ENCODE measurements at places on chromosomes 7 and 10.
A peak's percentile ranks its signal among the peaks of the same experiment; 100 is the strongest.

DNA sequence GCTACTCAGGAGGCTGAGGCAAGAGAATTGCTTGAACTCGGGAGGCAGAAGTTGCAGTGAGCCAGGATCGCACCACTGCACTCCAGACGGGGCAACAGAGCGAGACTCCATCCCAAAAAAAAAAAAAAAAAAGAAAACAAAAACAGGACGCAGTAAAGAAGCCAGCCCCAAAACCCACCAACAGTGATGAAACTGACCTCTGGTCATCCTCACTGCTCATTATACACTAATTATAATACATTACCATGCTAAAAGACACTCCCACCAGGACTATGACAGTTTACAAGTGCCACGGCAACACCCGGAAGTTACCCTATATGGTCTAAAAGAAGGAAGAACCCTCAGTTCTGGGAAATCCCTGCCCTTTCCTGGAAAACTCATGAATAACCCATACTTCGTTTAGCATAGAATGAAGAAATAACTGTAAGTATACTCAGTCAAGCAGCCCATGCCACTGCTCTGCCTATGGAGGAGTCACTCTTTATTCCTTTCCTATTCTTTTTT, 40.0 kb upstream of the EIF4H start:
- no peak for DNase-seq

DNA sequence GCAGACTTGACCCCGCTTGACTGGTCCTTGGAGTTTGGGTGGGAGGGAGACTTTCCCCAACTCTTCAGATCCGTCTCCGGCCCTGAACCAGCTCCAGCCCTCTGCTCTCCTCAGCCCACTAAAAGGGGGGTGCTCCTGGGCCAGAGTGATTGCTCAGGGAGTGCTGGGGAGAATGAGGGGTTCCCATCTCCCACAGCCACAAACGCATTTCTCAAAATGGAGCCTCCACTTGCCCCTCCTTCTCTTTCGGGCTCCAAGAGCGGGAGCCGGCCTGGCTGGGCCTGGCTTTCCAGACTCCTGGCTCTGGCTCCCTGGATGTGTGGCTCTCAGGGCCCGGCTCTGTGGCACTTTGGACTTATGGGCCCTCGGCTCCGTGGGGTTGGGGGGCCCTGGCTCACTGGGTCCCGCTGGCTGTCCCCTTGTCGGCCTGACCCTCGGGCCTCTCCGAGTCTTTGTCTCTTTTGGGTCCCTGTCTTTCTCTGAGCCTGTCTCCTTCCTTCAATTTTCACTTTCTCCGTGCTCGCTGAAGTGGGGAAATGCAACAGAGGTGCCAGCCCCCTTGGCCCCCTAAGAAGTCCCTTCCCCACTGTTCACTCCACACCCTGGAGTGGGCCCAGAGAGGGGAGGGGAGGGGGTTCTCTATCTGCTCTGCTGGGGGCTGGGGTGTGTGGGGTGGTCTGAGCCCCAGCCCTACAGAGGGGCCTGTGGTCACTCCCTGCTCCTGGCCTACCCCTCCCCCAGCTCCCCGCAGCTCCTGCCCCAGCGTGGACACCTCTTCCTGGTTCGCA, 713 bp downstream of the LZTS2 start:
- peak; percentile 59 for DNase-seq

DNA sequence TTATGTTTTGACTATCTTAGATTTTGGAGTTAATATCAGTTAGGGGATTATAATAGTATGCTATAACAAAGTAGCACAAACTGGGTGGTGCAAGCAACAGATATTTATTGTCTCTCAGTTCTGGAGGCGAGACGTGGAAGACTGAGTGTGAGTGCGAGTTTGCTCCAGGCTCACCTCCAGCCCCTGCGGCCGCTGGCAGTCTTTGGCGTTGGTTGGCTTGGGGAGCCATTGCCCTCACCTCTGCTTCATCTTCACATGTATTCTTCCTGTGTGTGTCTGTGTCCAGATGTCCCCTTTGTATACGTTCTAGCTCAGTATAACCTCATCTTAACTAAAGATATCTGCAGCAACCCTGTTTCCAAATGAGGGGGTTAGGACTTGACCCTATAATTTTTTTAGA, 343.9 kb upstream of the COBL start:
- no peak for DNase-seq

DNA sequence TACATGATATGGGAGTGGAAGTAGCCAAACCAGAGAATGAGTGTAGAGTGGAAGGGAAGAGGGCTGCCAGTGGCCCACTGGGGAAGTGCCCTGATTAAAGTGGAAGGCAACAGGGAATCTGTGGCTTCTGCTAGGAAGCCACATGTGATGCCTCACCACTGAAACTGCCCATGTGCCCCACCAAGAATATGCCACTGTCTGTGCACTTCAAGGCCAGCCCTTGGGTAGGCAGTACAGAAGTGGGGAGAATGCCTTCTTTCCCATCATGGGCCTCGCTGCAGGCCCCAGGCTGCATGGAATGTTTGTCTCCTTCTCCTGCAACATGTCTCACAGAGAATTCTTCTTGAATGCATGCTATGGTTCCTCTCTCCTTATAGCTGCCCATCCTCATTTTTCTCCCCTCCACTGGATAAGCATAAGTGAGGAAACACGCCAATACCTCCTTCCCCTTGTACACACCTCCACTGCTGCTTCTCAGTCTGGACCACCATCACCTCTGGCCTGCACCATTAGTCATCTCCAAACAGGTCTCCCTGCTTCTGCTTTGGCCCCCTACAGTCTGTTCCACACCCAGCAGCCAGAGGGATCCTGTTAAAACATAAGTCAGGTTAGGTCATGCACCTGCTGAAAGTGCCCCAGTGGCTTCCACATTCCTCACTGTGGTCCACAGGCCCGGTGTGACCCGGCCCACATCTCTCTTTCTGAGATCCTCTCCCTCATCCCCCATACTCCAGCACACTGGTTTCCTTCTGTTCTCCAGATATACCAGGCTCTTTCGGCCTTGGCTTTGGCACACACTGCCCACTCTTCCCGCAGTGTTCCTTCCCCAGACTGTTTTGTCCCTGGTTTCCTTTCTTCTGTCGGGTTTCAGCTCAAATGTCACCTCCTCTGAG, 37.1 kb downstream of the SNX10 start:
- no peak for DNase-seq

GRCh38 chr7:99504281-99504602, 220 bp upstream of the ZKSCAN5 start:
- DNase-seq = no peak

- DNase-seq = no peak
These were observed 25.7 kb downstream of the SNX8 start for GRCh38 chr7:2288503-2288902.

- DNase-seq = no peak
These were observed 15.4 kb upstream of the PRKCQ start for GRCh38 chr10:6595499-6595898.

DNA sequence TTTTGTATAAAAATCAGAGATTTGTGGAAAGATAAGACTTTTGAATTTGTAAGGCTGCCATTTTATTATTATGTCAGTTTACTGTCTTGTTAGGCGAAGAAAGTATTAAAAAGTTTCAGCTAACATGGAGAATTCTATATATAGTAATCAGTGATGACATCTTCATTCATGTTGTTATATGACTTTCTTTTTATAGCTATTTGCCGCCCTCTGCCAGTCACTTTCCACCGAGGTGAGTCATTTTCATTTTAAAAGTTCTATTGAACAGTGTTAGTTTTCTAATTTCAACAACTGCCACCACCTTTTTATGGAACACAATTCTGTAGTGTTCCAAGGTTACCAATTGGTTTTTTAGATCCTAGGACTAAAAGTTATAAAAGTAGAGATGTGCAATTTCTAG, 11.8 kb downstream of the CUTC start:
- no peak for DNase-seq

DNA sequence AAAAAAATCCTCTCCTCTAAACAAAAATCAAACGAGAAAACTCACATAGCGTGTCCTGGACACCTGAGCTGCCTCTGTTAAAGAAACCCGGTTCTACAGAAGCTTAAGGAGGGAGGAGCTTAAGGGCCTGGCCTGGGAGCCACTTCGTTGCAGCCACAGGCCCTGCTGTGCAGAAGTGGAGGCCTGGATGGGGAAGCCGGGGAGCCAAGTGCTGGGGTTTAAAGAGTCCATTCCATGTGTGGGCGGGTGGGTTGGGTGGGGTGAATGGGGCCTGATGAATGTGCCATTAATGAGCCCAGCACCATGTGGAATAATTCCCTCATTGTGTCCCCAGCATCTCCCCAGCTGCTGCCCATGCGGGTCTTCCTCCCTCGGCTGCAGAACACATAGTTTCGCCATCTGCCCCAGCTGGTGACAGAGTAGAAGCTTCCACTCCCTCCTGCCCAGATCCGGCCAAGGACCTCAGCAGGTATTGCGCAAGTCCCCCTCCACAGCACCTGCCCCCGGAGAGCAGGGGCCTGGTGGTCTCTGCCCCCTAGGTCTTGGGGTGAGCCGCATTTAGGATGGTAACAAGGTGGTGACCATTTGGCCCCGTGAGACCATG, 127.8 kb upstream of the BTBD16 start:
- no peak for DNase-seq

DNA sequence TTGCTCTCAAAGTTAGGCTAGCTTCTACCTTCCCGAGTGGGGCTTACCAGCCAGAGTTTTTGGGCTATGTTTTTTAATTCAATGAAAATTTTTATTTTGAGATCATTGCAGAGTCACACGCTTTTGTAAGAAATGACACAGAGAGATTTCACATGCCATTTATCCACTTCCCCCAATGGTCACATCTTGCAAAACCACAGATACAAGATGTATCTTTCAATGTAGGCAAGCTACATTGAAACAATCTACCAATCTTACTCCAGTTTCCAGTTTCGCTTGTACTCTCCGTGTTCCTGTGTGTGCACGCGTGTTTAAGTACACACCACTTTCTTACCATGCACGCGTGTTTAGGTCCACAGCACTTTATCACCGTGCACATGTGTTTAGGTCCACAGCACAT, 89.4 kb upstream of the LEP start:
- no peak for DNase-seq

- DNase-seq = no peak
These were observed 14.5 kb downstream of the SRGN start for GRCh38 chr10:69102440-69102839.

DNA sequence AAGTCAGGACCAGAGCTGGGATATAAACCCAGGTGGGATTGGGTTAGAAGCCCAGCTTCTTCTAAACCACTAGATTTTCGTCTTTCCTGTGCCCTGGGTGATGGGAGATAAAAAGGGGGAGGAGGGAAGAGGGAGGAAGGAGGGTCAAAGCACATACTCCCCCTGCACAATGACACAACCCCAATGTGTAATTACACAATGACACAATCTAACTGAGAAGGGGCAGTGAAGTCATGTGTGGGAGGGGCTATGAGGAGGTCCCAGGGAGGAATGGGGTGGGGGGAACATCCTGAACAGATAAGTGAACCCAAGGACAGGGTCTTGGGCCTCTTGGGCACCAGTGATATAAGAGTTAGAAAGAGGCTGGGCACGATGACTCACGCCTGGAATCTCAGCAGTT, 44.5 kb downstream of the TECTB start:
- no peak for DNase-seq

- DNase-seq = no peak
These were observed 36.5 kb downstream of the COBL start for GRCh38 chr7:51280156-51280555.

DNA sequence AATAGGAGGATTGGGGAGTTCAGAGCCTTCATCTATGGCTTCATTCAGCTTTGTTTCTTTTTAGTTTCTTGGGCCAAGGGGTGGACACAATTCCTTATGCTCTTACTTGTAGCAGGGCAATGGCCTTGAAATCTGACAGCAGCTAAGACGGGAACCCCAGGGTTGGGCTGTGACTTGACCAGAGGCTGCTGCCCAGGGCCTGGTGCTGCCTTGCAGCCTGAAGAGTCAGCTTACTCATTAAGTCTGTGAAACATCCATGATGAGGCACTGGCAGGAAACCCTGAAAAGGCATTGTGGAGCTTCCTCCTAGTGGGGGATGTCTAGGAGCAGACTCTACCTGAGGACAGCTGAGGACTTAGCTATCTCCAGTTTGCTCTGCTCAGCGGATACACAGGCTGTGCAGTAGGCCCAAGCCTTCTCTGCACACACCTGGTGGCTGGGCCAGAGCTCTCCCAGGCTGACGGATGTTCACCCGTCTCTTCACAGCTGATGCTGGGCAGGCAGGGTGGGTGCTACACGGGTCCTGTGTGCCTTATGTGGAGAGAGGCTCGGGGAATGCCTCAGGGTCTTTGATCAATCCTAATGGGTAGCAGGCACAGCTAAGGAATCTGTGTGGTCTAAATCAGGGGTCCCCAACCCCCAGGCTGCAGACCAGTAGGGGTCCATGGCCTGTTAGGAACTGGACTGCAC, 17.8 kb downstream of the CXCL12 start:
- no peak for DNase-seq

DNA sequence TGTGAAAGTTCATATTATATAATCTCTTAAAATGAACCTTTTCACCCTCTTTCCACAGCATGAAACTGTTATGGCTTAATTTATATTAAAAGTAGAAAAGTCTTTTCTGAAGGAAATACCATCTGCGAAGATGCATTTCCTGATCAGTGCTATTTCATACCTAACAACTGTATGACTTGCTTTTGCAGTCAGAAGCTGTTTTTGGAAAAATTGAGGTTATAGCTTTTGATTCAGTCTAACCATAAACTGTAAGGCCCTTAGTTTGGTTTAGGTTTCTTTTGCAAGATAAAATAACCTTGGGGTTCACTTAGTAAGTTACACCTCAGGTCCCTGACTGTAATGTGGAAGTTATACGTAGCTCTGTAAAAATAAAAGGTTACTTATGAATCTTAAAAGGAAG, 22.7 kb upstream of the PARP12 start:
- DNase-seq = no peak

DNA sequence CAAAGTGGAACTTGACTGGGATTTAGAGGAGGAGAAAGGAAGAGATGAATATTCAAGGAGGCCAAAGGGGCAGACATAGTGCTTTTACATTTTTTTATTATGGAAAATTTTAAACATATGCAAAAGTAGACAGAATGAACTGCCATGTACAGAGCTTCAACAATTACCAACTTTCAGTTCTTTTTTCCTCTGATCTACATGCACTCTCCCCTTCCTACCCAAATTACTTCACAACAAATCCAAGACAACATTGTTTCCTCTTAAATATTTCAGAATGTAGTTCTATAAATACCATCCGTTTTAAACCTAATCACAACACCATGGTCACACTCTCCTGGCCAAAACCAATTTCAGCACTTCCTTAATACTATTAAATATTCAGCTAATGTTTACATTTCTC, 83.5 kb upstream of the FZD1 start:
- no peak for DNase-seq

DNA sequence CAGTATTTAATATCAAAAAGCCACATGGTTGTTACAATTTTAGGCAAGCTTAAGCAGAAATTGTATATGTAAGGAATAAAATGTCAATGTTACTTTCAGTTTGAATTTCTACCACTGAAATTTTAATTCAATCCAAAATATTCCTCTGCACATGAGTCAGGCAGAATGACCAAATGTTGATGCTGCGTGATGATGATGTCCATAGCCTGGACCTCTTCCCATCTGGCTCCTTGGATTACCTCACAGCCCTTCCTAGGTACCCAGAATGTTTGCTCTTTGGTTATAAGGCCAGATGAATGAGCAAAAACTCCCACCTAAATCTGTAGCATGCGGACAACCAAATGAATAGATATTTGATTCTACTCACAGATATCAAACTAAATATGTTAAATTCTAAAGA, 258.3 kb upstream of the IMMP2L start:
- no peak for DNase-seq

GRCh38 chr10:60350400-60350799, 39.3 kb downstream of the ANK3 start:
- no peak for DNase-seq

Measured in hepatic stellate cell (primary cell).